ENCODE measurements at places on chromosomes 2 and 18.

DNA sequence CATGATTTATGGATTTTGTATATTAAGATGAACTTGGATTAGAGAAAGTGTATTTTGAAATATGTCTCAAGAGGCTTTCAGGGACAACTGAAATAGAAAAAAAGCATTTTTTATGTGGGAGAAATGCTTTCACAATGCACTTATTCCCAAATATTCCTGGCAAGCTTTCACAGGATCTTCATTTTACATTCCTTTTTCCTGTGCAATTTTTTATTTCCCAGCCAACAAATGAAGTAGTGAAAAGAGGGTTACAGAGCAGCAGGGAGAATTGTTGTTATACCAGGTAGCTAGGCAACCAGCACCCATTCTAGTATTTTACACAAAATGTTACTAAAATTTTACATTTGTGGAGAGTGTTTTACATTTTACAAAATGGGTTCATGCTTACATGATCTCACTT lies 167.0 kb upstream of the RPRM start:
- no peak for DNase-seq

DNA sequence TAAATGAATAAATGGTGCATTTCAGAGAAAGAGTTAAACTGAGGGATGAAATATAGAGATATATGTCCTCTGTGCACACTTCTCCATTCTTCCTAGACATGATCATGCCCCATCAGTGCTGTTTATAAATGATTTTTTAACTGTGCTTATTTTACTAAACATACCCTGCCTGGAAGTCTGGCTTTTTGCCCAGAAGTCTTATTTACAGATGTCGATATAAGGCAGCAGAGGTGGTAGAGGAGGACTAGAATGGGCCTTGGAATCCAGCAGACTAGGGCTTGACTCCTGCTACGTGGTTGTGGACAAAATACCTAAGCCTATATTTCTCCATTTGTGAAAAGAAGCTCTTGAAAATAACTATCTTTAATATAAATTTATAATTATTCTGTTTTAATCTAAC lies 355.5 kb downstream of the RAD51AP2 start:
- peak; percentile 62 for DNase-seq

- DNase-seq, result no peak
Observed at GRCh38 chr2:157737656-157738055, 109.0 kb upstream of the ACVR1C start.

- DNase-seq, result no peak
Observed at GRCh38 chr18:12597760-12598159, 60.1 kb downstream of the SPIRE1 start.

DNA sequence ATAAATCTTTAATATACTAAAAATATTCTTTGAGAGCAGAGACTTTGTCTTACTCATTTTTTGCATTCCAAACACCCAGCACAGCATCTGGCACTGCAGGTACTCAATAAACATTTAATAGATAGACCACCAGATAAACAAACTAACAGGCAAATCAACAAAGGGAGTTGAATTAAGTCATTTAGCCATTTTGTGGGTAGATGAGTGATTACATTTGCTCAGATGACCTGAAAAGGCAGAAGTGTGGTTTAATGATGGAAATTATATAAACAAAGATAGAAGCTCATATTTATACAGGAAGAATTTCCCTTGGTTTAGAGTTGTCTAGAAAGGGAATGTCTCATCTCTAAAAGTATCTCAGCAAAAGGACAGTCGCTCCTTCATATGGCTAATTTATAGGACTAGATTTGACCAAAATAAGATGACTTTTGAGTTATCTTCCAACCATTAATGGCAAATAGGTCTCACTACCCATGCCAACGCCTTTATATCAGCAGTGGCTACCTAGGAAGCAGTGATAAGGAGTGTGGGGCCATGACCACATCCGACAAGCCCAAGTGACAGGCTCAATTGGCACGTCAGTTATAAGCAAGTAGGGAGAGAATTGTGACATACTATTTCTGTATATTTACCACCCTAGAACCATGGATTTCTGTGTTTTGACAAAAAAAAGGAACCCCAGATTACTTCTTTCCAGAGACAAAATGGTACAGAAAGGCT lies 173.5 kb downstream of the ATAD2B start:
- no peak for DNase-seq

DNA sequence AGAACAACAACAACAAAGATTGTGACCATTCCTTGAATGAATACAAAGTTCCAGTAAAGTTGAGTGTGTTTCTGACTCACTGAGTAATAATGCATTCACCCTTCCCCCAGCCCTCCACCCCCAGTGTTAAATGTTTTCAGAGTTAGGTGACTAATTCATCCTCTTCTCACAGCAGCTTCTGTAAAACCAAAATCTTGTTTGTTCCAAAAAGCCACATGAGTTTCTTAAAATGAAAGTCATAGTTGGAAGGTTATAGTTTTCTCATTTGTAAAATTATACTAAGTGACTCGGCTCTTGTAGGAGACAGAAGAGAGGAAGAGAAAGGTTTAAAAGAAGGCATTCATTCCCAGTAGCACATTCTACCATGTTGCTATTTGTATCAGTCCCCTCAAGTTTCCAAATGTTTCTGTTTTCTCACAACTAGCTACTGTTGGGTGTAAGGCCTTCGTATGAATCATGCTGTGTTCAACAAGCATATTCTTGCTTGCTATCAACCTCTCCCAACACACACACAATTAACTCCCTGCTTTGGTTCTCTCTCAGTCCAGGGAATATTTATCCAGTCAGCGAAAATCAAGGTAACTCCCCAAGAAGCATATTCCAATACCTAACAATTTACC lies 75.3 kb downstream of the MBD2 start:
- DNase-seq, result peak; percentile 61

DNA sequence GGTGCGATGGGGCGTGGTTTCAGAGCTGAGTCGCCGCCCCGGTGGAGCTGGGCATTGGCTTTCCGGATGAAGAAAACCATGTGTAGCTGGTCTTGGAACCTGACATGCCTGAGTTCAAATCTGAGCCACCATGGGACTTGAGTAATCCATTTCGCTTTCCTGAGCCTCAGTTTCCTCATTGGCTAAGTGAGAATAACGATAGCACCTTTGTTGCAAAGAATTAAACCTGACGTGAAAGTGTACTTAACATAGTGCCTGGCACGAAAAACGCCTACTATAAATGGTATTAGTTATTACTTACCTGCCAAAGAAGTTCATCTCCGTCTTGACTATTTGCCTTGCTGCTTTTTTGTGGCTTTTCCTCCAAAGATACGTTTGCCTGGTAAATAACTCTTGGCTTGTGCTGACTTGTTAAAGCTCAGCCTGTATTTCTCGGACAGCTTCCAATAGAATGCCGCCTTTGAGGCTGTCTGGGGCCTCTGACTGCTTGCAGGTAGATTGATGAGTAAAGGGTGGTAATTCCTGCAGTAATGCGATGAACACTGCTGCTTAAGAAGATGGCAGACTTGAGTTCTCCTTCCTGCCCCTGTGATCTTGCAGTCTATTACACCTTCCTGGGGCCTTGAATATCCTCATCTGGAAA lies 1.3 kb downstream of the CDCA7 start:
- no peak for DNase-seq

GRCh38 chr2:204104811-204105210 lies 168.2 kb downstream of the ICOS start:
- no peak for DNase-seq

GRCh38 chr2:233439191-233439590 lies 84.9 kb downstream of the DGKD start:
- DNase-seq, result no peak

GRCh38 chr2:241273210-241274020 lies 42.1 kb downstream of the HDLBP start:
- DNase-seq, result no peak

- DNase-seq, result no peak
Observed at GRCh38 chr2:70807102-70807827, 13.1 kb downstream of the CLEC4F start.

- DNase-seq, result no peak
Observed at GRCh38 chr2:85367180-85367579, 12.6 kb downstream of the ELMOD3 start.

GRCh38 chr2:44715671-44716081 lies 225.8 kb upstream of the SIX3 start:
- peak; percentile 9 for DNase-seq
